ENCODE measurements at places on chromosomes 12 and 14.

DNA sequence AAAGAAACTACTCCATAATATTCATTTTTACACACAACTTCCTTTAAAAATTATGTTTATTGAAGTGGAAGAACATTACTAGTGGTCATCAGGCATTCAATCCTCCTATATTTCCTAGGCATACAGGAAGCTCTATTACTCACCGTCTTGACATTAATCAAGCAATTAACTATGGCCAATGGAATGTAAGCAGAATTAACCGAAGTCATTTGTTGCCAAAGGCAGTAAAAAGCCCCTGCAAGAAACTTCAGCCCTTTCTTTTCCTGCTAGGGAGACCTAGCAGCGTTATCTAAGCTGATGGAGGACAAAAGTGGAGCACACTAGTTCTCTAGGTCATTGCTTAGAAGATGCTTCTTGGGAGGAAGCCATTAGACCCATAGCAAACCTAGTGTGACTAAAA, 399.6 kb downstream of the KCNH5 start:
- no peak for DNase-seq

- DNase-seq: no peak
Measured at GRCh38 chr12:76881142-76881541, 2.3 kb upstream of the CSRP2 start.

- DNase-seq: no peak
Measured at GRCh38 chr12:52222692-52223091, 10.4 kb upstream of the KRT7 start.

- no peak for DNase-seq
Measured at GRCh38 chr14:73124180-73124894, 12.0 kb upstream of the PSEN1 start.

GRCh38 chr14:72666610-72667009, 227.3 kb downstream of the DPF3 start:
- DNase-seq: no peak

- DNase-seq: no peak
Measured at GRCh38 chr12:131720241-131720640, 9.4 kb downstream of the SFSWAP start.

DNA sequence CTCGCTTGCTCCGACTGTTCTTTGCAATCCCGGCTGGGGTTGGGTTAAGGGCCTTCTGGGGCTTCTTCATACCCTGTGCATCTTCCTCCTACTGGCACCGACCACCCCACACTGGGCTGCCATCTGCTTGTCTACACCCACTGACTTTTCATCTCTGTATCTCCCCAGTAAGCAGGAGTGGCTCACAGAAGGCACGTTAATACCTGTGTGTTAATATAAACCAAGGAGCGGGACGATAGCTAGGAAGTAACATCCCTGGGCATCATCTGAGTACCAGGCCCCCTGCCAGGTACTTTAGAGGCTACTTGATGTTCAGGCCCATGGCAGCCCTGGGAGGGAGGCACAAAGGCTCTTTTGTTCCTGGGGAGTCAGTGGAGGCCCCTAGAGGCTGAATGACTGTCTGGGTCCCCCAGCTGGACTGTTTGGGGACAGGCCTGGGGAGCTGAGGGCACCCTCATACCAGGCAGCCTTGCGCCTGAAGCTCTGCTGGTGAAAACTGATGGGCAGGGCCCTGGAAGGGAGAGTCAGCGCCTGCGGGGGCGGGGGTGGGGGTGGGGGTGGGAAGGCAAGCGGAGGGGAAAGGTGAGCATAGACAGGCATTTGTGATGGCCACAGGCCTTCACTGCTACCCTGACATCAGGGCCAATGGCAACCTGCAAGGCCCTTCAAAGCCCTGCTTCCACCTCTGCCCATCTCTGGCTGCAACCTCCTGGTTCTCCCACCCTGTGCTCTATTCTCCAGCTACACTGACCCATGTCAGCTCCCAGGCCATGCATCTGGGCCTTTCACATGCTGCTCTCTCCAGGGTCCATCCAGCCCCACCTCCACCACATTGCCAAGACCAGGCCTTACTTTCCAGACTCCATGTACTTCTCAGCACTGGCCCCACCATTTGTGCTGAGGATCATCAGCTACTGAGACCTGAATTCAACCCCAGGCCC, 34.2 kb upstream of the DEGS2 start:
- no peak for DNase-seq

DNA sequence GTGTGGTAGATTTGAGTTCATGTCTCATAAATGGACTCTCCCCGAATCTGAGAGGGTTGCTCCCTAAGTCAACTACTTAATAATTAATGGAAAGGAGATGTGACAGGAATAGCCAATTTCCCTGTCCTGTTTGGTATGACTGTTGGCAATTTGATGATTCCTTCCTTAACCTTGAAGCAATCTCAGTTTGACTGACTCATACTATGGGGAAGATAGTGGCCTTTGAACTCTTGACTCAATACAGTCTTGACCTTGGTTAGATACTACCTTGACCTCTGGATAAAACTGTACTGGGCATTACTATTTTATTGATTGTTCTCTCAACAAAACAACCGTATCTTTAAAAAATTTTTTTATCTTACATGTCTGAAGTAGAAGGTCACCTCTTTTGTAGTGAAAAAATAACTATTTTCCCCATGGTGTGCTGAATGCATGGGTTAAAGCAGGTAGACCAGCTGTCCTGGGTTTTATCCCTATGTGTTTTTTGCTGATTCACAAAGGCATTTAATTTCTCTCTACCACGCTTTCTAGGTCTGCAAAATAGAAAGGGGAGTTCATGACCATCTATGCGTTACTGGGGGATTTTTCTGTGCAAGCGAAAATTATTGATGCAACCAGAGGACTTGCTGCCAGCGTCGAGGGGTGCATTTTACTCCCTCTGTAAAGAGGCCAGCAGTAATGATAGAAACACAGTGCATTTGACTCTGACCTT, 80.1 kb downstream of the ETV6 start:
- no peak for DNase-seq

DNA sequence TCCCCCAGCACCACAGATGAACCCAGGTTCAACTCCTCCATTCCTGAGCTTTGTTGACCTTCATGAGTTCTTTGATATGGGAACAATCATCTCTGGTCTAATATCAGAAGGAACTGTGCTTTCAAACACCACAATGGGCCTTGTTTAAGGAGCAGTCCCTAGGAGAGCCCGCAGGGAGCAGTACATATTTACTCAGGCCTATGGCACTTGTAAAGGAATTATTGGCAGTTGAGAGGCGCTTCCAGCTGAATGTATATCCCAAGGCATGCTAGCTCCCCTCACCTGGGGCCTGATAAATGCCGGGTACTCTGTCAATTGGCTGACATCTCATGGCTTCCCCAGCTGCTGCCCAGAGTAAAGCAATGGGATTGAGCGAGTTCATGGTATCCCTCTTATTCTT, 76.2 kb downstream of the ZFP36L1 start:
- DNase-seq: no peak

DNA sequence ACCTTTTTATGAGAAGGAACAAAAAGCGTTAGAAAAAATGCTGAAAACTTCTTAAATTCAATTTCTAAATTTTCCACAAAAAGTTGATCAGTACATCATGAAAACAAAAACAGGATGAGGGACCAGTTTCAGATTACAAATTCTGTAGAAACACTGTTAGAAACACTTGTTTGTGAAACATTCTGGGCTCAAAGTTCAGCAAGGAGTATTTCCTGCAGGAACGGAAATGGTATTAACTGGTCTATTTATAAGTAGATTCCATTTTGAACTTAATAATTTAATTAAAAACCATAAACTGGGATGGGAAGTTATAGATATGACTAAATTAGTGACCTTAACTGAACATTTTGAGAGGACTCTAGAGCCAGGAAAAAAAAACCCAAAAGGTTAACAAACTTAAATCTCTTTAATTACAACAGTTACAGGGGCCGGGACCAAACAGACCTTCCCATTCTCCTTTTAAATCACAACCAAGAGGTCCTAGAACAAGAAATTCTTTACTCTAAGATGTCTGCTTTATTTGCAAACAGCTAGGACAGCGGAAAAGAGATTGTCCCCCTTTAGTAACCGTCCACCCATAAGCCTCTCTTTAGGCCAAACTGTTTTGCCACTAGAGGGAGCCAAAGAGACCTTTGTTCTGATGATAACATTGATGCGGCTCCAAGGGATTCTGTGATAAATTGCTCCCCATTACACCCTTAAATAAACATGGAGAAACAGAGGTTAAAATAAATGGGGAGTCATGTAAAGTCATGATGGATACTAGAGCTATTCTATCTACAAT, 69.0 kb upstream of the RERGL start:
- peak; percentile 16 for DNase-seq

DNA sequence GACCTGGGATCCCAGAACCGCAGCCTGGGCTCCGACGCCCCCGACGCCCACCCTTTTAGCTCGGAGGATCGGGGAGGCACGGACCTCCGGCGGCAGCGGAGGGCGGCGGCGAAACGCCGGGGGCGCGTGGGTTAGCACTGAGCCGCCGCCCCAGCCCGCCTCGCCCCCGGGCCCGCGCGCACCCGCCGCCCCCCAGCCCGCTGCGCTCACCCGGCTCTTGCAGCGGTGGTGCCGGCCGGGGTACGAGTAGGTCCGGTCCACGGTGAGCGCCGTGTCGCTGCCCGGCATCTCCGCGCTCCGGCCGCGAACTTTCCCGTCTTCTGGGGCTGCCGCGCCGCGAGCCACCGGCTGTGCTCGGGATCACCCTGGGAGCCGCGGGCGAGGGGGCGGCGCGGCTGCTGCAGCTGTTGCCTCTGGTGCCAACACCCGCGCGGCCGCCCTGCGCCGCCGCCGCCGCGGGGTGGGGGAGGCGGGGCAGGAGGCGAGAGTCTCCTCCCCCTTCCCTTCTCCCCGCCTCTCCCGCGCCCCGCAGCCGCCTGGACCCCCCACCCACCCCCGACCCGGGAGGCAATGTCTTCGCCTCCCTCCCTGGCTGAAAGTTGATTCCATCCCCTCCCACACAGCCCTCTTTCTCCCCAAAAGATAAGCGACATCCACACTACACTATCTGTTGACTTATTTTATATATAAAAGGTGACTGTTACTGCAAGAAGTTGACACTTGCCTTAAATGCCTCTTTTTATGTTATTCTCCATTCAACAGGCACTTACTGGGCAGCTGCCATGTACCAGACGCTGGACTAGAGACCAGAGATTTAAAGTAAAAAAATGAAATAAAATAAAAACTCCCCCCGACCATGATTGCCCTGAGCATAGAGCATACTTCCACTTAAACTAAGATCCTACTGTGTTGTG, at the start of gene TMCC3:
Gene TMCC3, minus strand, starts transcription at position 415 of the 914 bp plus-strand sequence. Its CDS starts 127 bp downstream, at position 288.
- peak; percentile 23 for DNase-seq

DNA sequence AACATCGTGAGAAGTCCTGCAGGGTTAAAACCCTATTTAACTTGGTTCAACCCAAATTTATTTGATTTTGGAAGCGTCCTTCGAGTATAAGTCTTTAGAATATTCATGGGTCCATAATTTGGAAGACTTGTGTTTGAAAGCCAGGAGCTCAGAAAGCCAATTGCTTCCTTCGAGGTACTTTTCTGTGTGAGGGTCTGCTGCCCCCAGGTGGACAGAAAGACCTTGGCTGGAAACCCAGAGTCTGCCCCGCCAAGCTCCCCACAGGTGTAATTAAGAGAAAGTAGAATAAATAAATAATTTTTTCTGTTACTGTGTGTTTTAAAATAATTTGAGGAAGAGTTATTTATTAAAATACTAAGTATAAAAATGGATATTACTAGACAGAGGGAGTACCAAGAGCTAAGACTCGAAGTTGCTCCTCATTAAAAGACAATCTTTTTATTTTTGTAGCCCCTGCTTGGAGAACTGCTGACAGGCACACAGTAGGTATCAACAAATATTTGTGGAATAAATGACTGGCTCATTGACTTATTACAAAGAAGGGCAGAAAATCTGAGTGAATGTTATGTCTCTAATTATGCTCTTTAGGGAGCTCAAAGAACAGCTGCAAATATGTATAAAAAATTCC, 105.8 kb downstream of the PAH start:
- no peak for DNase-seq
